Esophagus muscularis mucosa (tissue), 4 donors: ENCODE measurements at places on chromosomes 7 and 10. TPM values are rescaled to one million over a fixed set of nuclear protein-coding genes. Genes with fewer than 3 reads are reported as not detected.

- no peaks in the 10 kb centered on the region for H3K27me3 ChIP-seq
- no peaks in the 10 kb centered on the region for H3K4me1 ChIP-seq
- H3K4me3 ChIP-seq: no peak overlapping the region
- no peaks in the 10 kb centered on the region for H3K36me3 ChIP-seq
Measured at GRCh38 chr7:14900051-14900450, 2.5 kb downstream of the DGKB start.

- H3K4me3 ChIP-seq: no peak overlapping the region
- peaks cover 17% of the 10 kb centered on the region for H3K4me1 ChIP-seq
- no peak for DNase-seq
- H3K36me3 ChIP-seq: no peaks in the 10 kb centered on the region
- no peak overlapping the region for H3K27ac ChIP-seq
- no peaks in the 10 kb centered on the region for H3K27me3 ChIP-seq
Measured at GRCh38 chr7:1945558-1945957, 275.5 kb downstream of the ELFN1 start.

C10orf62 gene
- not detected for total RNA-seq

DNA sequence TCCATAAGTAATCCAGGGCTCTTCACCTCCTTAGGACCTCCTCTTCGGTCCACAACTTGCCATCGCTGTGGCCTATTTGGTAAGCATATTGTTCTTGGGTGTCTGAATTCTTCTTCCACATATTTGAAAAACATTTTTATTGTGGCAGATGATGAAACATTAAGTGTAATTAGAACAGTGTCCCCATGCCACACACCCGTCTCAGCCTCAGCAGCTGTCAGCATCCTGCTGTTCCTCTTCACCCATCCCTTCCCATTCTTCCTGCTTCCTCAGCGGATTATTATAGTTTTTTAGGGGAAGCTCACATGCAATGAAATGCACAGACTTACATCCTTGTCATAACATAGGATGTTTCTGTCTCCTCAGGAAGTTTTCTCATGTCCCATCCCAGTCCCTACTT is 20.1 kb downstream of the TDRD1 start:
- no peaks in the 10 kb centered on the region for H3K4me1 ChIP-seq
- H3K36me3 ChIP-seq: no peaks in the 10 kb centered on the region
- H3K4me3 ChIP-seq: no peak overlapping the region

FBXO24 gene
- total RNA-seq: 0.83 TPM

PRPS1L1 gene
- not detected for total RNA-seq

ANKRD1 gene
- not detected for total RNA-seq

DNA sequence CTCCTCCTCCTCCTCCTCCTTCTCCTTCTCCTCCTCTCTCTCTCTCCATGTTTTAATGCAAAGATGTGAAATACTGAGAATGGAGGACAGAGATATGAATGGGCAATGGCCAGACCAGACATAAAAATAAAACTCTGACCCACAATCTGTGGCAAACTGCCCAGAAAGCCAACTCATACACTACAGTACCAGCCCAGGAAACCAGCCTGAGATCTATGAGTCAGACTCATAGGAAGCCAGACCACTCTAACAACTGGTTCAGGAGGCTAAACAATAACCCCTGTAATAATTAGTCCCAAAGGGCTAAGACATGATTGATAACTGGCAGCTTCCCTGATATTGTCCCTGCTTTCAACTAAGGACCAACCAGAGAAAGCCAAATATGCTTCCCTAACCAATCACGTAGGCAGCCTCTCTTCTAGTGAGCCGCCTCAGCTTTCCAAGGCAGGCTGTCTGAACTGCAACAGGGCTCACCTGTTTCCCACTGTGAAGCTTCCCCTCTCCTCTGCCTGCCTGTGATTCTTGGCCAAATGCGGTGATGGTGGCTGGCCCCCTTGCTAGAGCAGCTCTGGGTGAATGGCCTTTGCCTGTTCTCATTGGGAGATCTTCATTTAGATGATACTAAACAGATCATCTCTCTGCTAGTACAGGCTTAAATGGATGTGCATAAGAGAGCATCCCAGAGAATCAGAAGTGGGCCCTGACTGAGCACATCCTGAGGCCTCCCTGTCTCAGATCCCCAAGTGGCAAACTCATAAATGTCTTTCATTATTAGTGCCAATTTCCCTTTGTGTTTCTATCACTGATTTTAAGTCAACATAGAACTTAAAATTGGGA is 817.6 kb downstream of the TNS3 start:
- H3K36me3 ChIP-seq: no peaks in the 10 kb centered on the region
- H3K27ac ChIP-seq: no peak overlapping the region
- H3K4me1 ChIP-seq: peaks cover 5% of the 10 kb centered on the region
- DNase-seq: no peak
- no peak overlapping the region for H3K4me3 ChIP-seq

- H3K36me3 ChIP-seq: no peaks in the 10 kb centered on the region
- no peaks in the 10 kb centered on the region for H3K27me3 ChIP-seq
- H3K4me1 ChIP-seq: no peaks in the 10 kb centered on the region
- DNase-seq: no peak
Measured at GRCh38 chr7:23654508-23654907, 25.5 kb upstream of the FAM221A start.

- no peaks in the 10 kb centered on the region for H3K27me3 ChIP-seq
- H3K4me3 ChIP-seq: no peak overlapping the region
- peaks cover 68% of the 10 kb centered on the region for H3K36me3 ChIP-seq
- peak overlapping the region; percentile 43 for H3K27ac ChIP-seq
- peaks cover 36% of the 10 kb centered on the region for H3K4me1 ChIP-seq
Measured at GRCh38 chr10:3111621-3112163, 44.3 kb downstream of the PFKP start.

DNA sequence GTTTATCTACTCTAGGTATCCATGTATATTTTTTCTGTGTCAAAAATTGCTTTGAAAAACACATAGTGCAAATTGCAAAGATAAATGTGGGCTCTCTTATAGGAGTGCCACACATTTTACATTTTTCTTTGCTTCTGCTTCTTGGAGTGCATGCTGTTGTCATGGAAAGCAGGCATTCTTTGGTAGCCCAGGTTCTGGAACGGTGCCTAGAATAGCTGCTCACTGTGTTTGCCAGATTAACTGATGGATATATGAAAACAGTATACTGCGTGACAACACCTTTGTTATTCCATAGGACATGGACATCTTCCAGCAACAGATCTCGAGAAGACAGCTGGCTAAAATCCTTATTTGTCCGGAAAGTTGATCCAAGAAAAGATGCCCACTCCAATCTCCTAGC is 13.4 kb downstream of the NIPSNAP2 start:
- no peak overlapping the region for H3K4me3 ChIP-seq
- H3K27me3 ChIP-seq: no peaks in the 10 kb centered on the region
- H3K27ac ChIP-seq: peak overlapping the region; percentile 39
- no peak for DNase-seq
- H3K4me1 ChIP-seq: peaks cover 23% of the 10 kb centered on the region

DNA sequence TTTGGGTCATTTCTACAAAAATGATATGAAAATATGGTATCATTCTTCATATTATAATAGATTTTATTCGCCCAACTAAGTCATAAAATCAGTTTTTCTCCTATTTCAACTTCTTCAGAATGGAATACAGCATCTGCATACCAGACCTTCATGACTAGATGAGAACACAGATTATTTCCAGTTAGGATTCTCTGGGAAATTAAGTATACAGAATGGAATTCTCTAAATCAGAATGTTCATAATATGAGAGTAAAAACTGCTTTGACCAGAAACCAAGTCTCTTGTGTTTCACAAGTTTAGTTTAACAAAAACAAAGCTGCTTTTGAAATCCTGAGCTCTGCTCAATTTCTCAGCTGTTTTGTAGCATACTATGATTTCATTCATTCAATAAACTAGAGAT is 160.3 kb upstream of the SEMA3A start:
- no peak overlapping the region for H3K27ac ChIP-seq
- H3K27me3 ChIP-seq: no peaks in the 10 kb centered on the region
- no peaks in the 10 kb centered on the region for H3K4me1 ChIP-seq
- no peaks in the 10 kb centered on the region for H3K36me3 ChIP-seq
- DNase-seq: no peak
